ENCODE measurements at places on chromosomes 13 and 19. TPM values are rescaled to one million over a fixed set of nuclear protein-coding genes. Genes with fewer than 3 reads are reported as not detected.

The ZNF497 gene
- polyA plus RNA-seq: 4.2 TPM

GRCh38 chr13:50425772-50426171, 410.5 kb downstream of the KCNRG start:
- no peak for DNase-seq

DNA sequence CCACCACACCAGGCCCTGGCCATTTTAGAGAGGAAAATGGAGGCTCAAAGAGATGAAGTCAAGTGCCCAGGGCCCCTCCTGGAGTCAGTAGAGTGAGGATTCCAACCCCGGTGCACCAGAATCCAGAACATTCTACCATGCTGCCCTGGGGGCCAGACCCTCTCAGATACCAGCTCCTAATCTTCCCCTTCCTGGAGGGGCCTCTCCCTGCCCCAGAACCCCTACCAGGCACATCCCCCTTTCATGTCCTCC, 11.1 kb downstream of the CAPN12 start:
- no peak for DNase-seq

- DNase-seq: no peak
These were observed 969 bp upstream of the CEACAM5 start for GRCh38 chr19:41707502-41707812.

DNA sequence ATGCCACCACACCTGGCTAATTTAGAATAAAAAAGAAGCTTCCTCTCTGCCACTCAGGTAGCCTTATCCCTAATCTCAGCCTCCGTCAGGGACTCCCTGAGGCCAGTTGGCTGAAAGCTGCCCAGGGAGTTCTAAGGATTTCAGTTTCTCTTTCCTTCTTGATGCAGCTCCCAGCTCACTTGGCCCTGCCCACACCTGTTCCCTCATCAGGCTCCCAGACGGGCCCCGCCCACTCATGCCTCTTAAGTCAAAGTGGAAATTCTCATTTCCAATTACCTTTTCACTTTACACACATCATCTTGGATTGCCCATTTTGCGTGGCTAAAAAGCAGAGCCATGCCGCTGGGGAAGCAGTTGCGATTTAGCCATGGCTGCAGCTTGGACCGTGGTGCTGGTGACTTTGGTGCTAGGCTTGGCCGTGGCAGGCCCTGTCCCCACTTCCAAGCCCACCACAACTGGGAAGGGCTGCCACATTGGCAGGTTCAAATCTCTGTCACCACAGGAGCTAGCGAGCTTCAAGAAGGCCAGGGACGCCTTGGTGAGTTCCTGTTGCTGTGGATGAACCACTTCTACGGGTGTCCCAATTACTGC, at the start of gene IFNL1:
Gene IFNL1, plus strand, starts transcription at position 353 of the 591 bp plus-strand sequence. Its CDS starts 15 bp downstream, at position 368.
- no peak for DNase-seq

DNA sequence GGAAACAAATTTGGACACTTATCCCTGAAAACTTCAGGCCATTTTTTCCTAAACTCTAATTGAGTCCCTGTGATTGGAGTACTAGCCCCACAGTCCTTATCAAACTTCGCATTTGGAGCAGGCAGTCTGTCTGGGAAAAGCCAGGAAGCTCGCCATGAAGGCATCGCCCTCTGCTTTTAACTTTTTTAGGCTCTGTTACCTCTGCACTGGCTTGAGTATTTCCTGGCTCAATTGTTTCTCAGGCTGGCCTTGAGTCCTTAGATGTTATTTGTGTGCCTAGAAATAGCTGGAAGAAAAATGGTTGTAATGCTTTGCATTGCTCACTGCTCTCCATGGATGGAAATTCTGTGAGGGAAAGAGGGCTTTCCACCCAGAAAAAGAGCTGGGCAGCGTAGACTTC, 24.2 kb downstream of the ACTN4 start:
- DNase-seq: no peak

DNA sequence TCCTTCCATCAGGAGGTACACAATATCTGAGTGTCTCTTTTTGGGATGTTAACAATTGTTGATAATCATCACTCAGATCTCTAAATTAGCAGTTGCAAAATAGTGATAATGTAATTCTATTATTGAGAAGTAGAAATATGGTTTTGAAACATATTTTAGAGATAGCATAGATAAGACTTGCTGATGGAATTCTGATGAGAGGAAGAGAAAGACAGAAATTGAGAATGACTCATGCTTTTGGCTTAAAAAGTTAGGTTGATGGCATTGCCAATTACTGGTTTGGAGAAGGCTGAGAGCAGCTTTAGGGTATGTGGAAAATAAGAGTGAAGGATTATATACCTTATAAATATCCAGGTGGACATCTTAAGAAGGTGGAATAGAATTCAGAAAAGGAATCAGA, 106.4 kb upstream of the EDNRB start:
- DNase-seq: no peak

DNA sequence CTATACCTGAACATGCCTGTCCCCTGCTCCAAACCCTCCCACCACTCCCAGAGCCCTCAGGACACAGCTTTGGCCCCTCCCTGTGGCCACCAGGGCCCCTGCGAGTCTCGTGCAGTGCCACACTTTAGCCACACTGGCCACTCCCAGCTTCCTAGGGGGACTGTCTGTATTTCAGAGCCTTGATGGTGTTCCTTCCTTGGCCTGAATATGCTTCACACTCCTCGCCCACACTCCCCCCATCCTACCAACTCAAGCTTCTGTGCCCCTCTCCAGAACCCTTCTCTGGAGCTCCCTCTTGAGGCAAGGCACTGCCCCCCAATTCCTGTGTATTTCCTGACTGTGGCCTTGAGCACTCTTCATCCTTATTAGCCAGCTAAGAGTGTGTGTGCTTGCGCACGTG, 80.2 kb downstream of the DPF1 start:
- DNase-seq: no peak

GRCh38 chr19:5058521-5059212, 89.8 kb downstream of the KDM4B start:
- DNase-seq: no peak

DNA sequence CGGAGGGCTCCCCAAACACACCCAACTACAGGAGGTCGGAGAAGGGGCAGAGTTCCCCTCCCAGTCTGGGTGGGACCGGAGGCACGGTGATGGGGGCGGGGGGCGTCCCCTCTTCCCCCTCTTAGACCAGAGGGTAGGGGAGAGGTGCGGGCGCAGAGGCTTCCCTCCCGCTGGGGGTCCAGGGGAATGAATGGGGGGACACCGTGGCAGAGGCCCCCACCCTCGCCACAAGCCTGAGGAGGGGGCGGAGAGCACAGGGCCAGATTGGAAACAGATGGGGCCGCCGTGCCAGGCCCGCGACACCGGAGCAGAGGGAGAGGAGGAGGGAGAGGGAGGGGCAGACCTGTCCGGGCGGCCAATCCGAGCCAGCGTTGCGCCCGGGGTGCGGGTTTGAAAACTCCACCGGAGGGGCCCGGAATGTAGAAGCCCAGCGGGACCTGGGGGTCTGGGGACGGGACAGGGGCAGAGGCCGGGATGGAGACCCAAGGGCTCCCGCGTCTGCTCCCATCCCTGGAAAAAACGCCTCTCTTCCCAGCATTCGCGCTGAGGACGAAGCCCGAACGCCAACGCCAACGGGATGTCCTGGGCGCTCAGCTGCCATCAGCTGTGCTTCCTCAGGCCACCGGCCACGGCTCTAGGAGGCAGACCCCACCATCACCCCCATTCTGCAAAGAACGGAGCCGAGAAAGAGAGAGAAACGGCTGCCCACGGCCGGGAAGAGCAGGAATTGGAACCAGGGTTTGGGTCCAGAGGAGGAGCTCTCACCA, 46.8 kb downstream of the PTPRS start:
- DNase-seq: no peak

DNA sequence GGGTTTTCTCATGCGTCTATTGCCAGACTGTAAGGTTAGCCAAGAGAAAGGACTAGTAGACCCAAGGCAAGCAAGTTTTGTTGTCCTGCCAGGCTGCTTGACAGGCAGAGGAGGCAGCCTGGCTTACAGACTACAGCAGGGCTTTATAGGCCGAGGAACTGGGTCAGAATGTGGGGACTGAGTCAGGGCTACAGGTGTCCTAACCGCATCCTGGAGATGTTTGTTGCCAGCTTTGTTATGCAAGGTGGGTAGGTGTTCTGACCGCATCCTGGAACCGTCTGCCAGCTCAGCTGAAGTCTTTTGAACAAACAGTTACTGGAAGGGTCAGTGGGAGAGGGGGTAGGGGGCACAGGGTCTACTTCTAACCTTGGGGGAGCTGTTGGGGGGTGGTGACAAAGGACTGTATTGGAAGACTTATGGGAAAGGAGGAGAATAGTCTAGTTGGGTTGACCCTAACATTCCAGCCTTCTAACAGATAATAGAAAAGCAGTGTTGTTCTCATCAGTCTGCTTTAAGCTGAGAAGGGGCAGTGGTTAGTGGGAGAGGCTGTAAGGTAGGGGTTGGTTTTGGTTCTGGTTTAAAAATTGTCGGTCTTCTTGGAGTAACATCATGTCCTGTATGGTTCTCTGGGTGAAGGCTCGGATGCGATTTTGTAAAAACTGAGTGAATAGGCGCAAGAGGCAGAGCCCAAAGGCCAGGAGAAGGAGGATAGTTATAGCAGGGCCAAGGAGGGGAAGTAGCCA, 913.8 kb upstream of the SLITRK5 start:
- DNase-seq: no peak

The CALR3 gene
- not detected for polyA plus RNA-seq

GRCh38 chr19:30334841-30335240, 37.3 kb upstream of the ZNF536 start:
- DNase-seq: no peak

The CEACAM7 gene
- polyA plus RNA-seq: not detected

The LRRC63 gene
- polyA plus RNA-seq: 0.18 TPM

DNA sequence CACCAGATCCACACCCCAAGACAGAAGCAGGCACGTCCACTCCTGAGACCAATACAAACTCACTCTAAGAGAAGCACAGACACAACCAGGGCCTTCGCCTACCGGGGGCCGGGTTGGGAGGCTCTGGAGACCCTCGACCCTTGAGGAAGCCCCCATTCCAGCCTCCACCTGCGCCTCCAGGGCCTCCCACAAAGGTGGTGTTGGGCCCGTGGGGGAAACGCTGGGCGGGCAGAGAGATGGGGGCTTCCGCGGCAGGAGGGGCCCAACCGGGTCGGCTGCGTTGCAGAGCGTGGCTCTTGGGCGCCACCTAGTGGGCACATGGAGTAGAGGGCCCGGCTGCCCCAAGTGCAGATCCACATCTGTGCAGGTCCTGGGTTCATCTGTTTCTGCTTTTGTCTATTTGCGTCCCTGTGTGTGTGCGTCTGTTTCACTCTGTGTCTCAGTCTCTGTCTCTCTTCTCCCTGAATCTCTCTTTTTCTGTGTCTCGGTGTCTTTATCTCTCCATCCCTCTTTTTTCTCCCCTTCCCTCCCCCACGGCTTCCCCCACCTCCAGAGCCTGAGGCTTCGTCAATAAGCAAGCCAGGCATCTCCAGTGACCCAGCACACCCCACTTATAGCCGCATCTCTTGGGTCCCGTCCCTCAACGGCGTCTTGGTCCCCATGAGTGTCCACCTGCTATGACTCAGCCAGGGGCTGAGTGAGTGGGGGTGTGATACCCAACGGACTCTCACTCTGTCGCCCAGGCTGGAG, 10.5 kb upstream of the TINCR start:
- DNase-seq: no peak

The COL4A1 gene
- polyA plus RNA-seq: 531 TPM

DNA sequence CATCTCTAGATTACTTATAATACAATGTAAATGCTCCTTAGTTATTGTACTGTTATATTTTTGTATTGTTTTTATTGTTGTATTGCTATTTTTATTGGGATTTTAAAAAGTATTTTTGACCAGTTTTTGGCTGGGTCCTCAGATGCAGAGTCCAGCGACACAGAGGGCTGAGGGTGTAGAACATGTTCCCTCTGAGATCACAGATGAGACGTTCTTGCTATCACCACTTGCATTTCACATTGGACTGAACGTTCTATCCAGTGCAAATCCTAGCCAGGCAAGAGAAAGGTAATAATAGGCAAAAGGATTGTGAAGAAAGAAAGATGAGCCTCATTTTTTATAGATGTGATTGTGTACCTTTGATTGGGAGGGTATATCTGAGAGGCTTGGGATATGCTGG, 15.0 kb downstream of the ZSCAN5A start:
- DNase-seq: no peak

The P2RY11 gene
- polyA plus RNA-seq: 12.7 TPM

The FAM83E gene
- polyA plus RNA-seq: 0.57 TPM

DNA sequence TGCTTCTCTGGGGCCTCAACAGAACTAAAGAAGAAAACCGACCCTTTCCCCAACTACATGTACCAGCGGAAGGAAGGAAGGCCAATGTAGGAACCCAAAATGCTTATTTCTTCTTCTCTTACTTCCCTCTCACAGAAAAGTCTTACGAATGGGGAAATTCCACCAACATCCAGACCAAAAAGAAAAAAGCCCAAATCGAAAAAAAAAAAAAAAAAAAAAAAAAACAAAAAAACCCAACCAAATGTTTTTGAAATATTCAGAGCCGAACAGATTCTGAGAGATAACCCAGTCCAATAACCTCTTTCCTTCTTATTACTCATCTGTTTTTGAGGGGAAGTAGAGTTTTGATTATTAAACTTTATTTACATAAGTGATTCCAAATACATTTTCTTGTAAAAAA, 3.9 kb downstream of the PPM1N start:
- DNase-seq: no peak

The STOML3 gene
- polyA plus RNA-seq: not detected

DNA sequence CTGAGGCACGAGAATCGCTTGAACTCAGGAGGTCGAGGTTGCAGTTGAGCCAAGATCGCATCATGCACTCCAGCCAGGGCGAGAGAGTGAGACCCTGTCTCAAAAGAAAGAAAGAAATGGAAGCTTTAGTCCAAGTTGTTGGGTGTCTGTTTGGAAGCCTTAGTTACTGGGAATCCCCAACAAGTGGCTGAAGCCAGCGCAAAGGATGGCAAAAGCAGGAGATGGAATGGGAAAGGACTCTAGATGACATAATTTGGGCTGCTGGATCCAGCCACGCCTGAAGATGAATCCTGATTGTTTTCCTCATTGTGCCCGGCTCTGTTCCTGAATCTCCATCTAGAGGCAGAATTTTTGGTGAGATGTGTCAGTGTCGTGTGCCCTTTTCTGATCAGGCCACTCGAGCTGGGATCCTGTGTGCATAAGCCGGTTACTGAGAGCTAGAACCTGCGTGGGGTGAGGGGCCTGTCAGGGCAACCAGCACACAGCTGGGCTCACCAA, 18.1 kb downstream of the CEBPA start:
- DNase-seq: no peak

GRCh38 chr13:111857336-111857735, 209.6 kb upstream of the SOX1 start:
- no peak for DNase-seq

DNA sequence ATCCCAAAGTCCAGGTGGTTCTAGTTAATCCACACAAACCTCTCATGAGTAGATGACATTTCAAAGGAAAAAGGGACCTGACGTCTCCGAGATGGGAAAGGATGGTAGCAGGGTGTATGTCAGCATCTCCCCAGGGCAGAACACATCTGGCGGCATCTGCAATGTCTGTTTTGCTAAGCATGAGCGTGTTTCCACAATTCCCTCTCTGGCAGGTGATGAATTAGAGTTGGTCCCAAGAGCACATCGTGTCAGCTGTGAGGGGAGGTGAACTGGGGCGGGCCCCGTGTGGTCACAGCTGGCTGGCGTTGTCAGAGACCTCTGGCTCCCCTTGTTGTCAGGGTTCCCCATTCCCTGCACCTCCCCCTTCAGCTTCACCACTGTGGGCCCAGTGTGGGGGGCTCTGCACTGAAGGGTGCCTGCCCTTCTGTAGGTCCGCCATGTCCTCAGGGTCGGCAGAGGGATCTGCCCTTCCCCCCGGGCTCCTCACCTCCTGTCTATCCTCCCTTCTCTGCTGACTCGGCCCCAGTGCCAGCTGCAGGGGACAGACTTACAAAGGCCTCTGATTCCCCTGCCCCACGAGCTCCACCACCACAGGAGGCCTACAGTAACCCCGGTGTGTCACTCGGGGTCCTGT, 58.2 kb downstream of the CDADC1 start:
- DNase-seq: peak; percentile 28

All from left kidney (tissue), 8 donors.